ENCODE measurements at places on chromosomes 3 and 15. TPM values are rescaled to one million over a fixed set of nuclear protein-coding genes. Genes with fewer than 3 reads are reported as not detected.

CFAP44 gene
- 4.4 TPM for total RNA-seq

CLRN1 gene
- total RNA-seq, result not detected

POC1A gene
- 7.8 TPM for total RNA-seq

FAM3D gene
- total RNA-seq, result 0.19 TPM

EDEM1 gene
- total RNA-seq, result 20.6 TPM

SLC2A2 gene
- total RNA-seq, result not detected

THOC7 gene
- 66.5 TPM for total RNA-seq

ABI3BP gene
- total RNA-seq, result 48.1 TPM

MESP2 gene
- total RNA-seq, result 0.25 TPM

SLC28A1 gene
- total RNA-seq, result not detected

GRIP2 gene
- total RNA-seq, result not detected

NFKBIZ gene
- total RNA-seq, result 56.8 TPM

SMAD3 gene
- 63.5 TPM for total RNA-seq

BSN gene
- 0.06 TPM for total RNA-seq

Measured in aortic smooth muscle cell (primary cell).